Uterus (tissue), 4 donors: ENCODE measurements at places on chromosomes 6 and 20.

GRCh38 chr20:10573273-10573950 is 100.4 kb downstream of the JAG1 start:
- no peak overlapping the region for H3K27ac ChIP-seq
- no peaks in the 10 kb centered on the region for H3K4me1 ChIP-seq
- no peak for DNase-seq
- no peak overlapping the region for H3K4me3 ChIP-seq

DNA sequence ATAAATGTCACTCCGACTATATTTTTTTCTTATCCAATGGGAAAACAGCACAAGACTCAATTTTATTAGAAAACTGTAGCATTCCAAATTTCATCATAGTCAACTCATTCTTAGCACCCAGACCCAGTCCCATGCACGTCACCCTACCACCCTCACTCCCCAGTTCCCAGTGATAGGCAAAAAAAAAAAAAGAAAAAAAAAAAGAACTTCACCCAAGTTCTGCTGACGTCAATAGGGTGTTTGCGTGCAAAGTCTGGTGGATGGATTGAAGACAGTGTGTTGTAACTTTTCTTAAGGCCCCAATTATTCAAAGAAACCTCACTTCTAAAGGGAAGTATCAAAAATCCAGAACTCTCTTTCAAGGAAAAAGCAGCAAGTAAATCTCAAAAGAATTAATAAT is 213.9 kb upstream of the PRDM1 start:
- peak overlapping the region; percentile 50 for H3K27ac ChIP-seq
- no peak overlapping the region for H3K4me3 ChIP-seq
- DNase-seq: peak; percentile 46
- no peaks in the 10 kb centered on the region for H3K27me3 ChIP-seq
- H3K4me1 ChIP-seq: no peaks in the 10 kb centered on the region
- no peaks in the 10 kb centered on the region for H3K36me3 ChIP-seq

GRCh38 chr6:31901415-31901952 is 402 bp downstream of the ZBTB12 start:
- peak; percentile 76 for DNase-seq
- no peaks in the 10 kb centered on the region for H3K36me3 ChIP-seq
- H3K4me3 ChIP-seq: peak overlapping the region; percentile 64
- H3K4me1 ChIP-seq: no peaks in the 10 kb centered on the region
- no peaks in the 10 kb centered on the region for H3K27me3 ChIP-seq

- no peaks in the 10 kb centered on the region for H3K27me3 ChIP-seq
- no peak for DNase-seq
- H3K4me1 ChIP-seq: no peaks in the 10 kb centered on the region
- H3K36me3 ChIP-seq: no peaks in the 10 kb centered on the region
Observed at GRCh38 chr6:22838345-22838744, 269.0 kb downstream of the HDGFL1 start.

- H3K4me3 ChIP-seq: no peak overlapping the region
- no peak for DNase-seq
- no peaks in the 10 kb centered on the region for H3K36me3 ChIP-seq
- H3K27me3 ChIP-seq: no peaks in the 10 kb centered on the region
- no peaks in the 10 kb centered on the region for H3K4me1 ChIP-seq
- H3K27ac ChIP-seq: no peak overlapping the region
Observed at GRCh38 chr6:112620812-112621569, 273.9 kb downstream of the RFPL4B start.
